ENCODE measurements at places on chromosomes 11 and 22.

GRCh38 chr11:35558513-35558912, 33.1 kb upstream of the PAMR1 start:
- no peak for DNase-seq

DNA sequence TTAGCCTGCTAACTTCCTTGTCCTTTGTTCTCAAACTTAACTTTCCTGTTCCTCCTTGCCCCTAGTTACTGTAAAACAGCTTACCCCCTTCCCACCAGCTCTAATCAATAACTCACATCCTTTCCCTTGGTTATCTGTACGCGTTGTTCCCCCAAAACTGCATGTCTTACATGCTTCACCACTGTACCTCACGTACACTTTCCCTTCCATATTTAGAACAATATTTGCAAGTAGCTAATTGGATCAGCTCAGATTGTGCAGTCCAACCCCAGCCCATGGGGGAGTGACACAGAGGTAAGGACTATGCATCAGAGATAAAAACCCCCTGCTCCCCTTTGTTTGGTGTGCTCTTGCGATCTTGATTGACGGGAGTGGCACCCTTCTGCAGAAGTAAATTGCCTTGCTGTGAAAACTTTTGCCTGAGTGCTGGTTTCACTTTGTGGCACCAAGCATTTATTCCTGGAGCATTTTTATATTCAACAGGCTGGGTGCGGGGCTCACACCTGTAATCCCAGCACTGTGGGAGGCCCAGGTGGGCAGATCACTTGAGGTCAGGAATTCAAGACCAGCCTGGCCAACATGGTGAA, 30.9 kb downstream of the MIF start:
- no peak for DNase-seq

DNA sequence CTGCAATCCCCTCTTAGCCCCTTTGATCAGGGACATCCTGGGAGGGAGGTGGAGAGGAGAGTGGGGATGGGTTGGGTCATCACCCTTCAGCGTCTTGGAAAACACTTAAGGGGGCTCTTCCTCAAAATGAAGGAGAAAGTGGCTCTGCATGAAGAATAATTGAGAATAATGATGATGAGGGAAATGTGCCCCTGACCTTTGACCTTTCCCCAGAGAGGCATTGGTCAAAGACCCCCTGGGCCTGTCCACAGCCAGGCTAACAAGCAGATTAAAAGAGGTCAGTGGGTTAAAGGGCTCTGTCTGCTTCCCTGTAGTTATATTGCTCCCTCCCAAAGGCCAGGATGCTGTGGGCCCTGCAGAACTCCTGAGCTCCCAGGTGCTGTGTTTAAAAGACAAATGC, 68.7 kb downstream of the NAV2 start:
- no peak for DNase-seq

DNA sequence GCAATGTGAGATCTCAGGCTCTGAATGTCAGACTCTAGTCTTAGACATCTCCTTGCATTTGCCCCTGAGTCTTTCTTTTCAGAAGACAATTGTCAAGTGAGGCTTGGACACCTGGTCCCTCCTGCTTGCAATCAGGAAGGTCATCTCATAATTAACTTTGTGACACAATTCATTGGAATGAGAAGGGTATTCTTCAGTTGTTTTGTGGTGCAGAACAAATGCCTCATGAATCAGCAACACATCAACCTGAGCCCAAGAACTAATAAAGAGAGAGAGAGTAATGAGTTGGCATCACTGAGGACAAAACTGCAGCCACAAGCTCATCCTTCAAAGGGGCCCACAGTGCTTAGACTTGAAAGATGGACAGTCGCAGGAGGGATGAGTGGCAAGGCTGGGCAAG, 375.8 kb downstream of the INSC start:
- DNase-seq: no peak

DNA sequence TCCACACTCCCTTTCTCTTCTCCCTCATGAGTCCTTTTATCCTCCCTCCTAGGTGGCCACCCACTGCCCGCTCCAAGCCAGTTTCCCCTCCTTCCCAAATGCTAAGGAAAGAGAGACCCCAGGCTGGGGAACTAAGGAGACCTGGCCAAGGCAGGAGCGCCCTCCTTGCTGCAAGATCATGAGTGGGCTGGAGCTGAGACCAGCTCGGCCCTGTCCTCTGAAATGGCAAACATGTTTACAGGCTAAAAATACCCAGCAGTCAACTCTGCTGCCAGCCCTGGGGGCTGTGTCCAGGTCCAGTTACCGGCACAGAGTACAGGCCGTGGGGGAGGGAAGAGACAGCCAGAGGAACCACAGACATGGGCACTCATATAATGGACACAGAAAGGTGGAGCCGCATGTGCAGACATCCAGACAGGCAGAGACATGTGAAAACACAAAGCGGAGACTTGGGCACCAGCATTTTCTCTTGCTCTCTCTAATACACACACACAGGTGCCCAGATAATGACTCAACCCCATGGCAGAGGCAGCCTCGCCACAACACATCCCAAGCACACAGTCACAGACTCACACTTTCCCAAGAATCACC, 1.2 kb upstream of the AHNAK start:
- DNase-seq: no peak

DNA sequence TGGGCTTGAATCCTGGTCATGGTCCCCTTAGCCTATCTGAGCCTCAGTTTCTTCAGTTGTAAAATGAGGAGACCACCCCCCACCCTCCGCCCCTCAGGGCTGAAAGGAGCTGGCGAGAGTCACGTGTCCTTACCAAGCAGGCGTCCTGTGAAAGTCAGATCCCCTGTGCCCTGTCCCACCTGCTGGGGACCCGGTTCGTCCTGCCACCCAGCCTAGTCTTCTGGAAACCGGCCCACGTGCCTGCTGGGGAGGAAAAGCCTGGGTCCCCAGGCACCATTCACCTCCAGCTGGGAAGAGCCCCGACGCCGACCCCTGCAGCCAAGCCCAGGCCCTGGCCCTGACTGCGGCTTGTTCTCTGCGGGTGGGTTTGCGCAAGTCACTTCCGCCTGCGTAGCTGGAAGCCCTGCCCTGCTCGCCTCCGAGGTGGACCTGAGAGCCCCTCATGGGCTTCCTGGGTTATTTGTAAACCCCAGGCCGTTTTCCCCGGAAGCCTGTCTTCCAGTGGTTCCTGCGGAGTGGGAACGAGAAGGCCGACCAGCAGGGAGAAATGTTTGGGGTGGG, 679 bp upstream of the SSH3 start:
- DNase-seq: no peak

DNA sequence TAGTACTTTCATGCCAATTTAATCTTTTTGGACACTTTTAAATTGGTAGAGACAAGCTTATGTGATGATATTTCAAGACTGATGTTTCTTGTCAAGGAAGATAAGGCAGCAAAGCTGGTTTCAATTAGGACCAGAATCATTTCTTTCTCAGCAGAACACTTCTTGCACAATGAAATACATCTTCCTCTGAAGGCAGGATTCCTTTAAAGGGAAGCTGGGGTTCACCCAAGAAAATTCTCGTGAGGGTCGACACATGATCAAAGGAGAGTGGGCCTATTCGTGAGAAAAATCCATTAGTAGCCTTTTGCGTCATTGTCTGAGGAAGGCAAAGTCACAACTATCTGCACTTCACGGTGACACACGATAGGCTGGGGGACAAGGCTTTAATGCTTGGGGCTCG, 17.6 kb downstream of the TTC12 start:
- DNase-seq: no peak

GRCh38 chr11:11471201-11471600, 118.2 kb upstream of the CSNK2A3 start:
- no peak for DNase-seq

DNA sequence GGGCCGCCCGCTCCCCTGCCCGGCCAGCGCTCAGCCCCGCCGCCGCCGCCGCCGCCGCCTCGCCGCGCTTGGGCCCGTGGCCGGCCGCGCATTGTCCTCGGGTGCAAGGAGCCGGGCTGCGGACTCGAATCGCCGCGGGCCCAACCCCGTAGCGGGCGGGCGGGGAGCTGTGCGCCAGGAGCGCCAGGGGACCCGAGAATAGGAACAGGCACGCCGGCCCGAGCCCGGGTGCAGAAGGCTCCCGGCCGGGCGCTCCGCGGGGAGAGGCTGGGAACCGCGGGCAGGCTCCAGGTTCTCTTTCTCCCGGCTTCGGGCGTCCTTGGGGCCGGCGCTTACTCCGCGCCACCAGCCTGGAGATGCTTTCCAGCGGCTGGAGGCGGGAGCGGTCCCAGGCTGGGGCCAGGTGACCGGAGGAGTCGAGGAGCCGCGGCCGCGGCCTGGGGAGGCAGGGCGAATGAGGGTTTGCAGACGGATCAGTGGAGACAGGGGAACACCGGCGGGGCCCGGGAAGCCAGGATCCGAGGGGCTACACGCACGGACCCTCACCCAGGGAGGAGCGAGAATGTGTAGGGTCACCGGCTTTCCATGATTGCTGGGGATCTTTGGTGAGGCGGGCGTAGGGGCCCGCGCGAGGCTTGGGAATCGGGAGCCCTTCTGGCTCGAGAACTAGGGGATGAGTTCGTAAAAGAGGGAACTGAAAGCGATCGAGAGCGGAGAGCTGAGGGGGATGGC, 726 bp downstream of the PKNOX2 start:
- DNase-seq: no peak

DNA sequence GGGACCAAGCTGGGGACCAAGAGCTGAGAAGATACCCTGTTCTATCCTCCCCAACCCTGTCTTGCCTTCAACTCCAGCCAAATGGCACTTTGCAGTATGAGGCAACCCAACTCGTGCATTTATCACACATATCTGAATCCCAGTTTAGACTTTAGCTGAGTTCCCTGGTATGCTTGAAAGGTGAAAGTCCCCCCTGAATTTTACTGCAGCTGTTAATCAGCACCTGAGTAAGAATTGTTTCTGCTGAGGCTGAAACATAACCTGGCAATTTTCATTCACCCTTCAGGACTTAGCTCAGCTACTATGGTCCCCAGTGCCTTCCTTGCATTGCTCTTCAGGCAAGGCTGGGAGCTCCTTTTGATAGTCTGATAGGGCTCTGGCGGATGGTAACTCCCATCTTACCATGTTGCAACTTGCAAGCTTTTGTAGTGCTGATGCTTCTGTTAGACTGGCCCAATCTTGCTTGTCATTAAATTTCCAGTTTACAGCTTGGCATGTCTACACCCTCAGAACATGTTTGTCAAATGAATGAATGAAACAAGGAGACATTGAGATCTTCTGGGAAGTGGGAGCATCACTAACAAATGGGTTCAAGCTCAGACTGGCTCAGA, 64.0 kb upstream of the SLC6A5 start:
- no peak for DNase-seq

DNA sequence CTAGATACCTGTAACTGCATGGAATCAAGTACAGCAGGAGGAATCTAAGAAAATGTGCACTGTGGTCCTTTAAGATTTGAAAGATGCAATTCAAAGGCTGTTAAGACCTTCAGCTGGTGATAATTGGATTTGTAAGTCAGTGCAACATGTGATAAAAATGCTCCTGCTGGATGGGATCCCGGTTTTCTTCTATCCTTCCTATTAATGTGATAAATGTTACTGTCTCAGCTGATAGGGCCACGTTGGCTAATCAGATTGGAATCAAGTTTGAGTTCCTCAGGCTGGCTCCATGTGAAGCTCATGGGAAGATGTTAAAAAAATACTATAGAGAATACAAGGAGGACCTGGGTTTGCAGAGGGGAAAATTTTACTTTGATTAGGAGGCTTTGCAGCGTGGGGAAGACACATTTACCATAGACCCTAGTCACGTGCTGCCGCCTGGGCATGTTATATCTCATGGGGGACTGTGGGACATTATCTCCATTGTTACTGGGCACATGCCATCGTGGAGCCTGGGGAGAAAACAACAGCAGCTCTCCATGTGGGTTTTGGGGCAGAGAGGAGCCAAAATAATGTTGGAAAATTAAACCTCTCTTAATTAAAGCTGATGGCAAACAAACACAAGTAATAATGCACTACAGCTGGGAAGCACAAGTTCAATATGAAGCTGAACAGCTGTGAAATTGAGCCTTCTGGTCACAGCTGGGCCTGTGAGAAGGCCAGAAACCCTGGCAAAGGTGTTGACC, 652.5 kb downstream of the NTM start:
- DNase-seq: no peak

Data from activated CD4-positive, CD25-positive, alpha-beta regulatory T cell (primary cell).